ENCODE measurements at places on chromosomes 11 and 22. TPM values are rescaled to one million over a fixed set of nuclear protein-coding genes. Genes with fewer than 3 reads are reported as not detected.

Gene KCNK4
- total RNA-seq, result not detected

Gene CABP7
- not detected for total RNA-seq

Gene DGAT2
- total RNA-seq, result 4.2 TPM

Gene TCF20
- total RNA-seq, result 58.2 TPM

Gene VSIG10L2
- not detected for total RNA-seq

Gene NCAM1
- total RNA-seq, result 6.3 TPM

Gene BDNF
- 0.31 TPM for total RNA-seq

Gene ARHGEF12
- total RNA-seq, result 88.2 TPM

Gene SGSM1
- total RNA-seq, result 2.0 TPM

Gene OLFML1
- 11.2 TPM for total RNA-seq

Gene SCN3B
- total RNA-seq, result 2.0 TPM

Gene PRR33
- not detected for total RNA-seq

Gene TMPRSS5
- 0.70 TPM for total RNA-seq

Gene MFRP
- not detected for total RNA-seq

Gene KRTAP5-2
- not detected for total RNA-seq

Gene MMP3
- 0.47 TPM for total RNA-seq

Gene CABP4
- 1.9 TPM for total RNA-seq

DNA sequence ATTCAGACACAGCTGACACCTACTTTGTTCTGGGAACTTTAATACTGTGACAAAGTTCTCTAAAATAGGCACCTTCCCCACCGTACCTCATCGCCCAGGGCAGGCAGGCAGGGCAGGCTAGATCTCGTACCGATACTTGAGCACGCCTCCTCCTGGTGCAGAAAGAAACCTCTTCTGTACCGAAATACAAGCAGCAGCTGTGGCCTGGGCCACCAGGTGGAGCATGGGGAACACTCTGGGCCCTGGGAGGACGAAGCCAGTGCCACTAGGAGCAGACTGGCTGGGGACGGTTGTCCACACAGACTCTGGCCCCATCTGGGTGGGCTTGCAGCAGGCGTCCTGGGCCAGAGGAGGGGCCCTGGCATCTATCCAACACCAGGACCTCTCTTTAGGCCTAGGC is 12.8 kb downstream of the PMM1 start:
- peak; percentile 60 for DNase-seq

- DNase-seq, result no peak
These were observed 17.4 kb upstream of the BACE1-AS start for GRCh38 chr11:117273550-117274289.

GRCh38 chr11:119376197-119376847 is 5.2 kb downstream of the USP2 start:
- no peak for DNase-seq

DNA sequence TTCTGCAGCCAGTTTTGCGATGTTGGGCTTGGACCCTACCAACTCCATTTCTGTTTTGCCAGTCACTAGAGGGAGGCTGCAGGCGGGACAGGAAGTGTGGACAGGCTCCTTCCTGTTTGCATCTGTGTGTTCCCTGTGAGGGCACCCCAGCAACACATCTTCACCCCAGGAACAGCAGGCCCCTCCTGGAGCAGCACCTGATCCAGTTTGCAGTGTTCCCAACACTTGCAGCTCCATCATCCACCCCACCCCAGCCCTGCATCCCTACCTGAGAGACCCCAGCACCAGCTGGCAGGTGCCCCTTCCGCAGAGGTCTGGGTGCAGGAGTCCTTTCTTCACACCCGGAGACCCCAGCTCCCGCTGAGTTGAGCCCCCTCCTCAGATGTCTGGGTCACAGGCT is 7.4 kb upstream of the VSIG10L2 start:
- no peak for DNase-seq

- DNase-seq, result no peak
These were observed 14.1 kb downstream of the TMPRSS13 start for GRCh38 chr11:117914991-117915618.

DNA sequence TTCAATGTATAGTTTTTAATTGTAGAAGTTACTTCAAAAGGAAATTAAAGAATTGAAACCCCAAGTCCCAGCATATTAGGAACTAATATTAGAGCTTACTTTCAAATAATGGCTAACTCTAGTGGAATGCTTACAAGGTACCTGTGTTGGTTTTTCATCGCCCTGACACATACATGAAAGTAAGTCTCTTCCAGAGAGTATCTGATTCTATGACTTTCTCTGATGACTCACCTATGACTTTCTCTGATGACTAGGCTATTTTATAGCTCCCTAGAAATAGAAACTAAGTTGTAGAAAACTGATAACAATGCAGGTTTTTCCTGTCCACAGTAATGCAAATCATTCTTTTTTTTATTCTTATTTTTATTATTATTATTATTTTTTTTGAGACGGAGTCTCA is 33.6 kb upstream of the MMP7 start:
- DNase-seq, result no peak

DNA sequence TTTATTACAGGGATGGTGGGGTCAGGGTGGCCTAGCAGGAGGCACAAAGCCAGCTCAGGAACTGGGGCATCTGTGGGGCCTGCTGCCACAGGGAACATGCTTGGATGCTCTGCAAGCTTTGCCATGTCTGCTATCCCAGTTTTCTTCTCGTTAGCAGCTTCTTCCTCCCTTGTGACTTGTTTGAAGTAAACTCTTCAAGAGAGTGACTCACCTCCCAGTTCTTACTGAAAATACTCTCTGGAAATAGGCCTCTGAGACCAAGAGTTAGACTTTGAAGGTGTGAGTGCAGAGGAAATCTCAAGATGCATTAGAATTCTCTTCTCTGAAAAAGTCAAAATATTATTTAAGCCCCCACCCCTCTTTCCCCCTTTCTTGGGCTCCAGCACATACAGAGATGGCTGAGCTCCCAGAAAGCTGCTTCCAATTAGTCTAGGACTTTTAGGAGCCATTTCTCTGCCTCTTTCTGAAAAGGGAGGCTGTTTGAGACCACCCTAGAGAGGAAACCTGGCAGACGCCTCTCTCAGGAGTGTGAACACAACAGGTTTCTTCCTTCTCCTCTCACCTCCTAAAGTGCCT is 15.1 kb downstream of the CWC15 start:
- DNase-seq, result no peak

- no peak for DNase-seq
These were observed 19.6 kb upstream of the IL18BP start for GRCh38 chr11:71979094-71979493.

DNA sequence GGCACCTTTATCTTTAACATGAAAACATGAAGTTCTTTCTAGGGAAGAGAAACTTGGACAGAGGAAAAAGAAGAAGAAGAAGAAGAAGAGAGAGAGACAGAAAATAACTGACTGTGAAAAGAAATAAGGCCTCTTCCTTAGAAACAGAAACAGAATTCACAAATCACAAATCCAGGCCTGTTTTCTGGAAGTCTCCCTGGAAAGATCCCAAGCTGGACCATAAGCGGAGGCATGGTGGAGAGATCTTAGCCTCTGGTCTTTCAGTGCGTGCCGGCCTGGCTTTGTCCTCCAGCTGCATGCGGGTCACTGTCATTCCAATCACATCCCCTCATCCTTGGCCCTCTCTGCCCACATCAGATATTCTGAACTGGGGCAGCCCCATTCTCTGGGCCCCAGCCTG is 6.9 kb downstream of the FXYD6 start:
- DNase-seq, result no peak

- DNase-seq, result peak; percentile 79
These were observed 3.7 kb downstream of the MAFF start for GRCh38 chr22:38205261-38206128.

DNA sequence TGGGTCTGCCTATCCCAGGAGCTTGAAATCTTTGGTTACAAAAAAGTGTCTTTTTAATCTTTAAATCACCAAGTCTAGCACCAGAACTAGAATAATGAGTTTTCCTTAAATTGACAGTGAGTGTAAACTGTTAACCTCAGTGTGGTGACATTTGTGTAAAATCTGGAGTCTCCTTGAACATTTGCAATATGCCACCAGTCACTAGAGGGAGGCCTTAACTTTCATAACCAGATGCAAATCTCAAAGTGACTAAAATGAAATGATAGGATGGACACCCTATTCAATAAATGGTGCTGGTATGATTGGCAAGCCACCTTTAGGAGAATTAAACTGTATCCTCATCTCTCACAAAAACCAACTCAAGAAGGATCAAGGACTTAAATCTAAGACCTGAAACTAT is 8.3 kb upstream of the SCGB1D2 start:
- DNase-seq, result no peak

- no peak for DNase-seq
These were observed 379.5 kb downstream of the ETS1 start for GRCh38 chr11:128207861-128208321.

DNA sequence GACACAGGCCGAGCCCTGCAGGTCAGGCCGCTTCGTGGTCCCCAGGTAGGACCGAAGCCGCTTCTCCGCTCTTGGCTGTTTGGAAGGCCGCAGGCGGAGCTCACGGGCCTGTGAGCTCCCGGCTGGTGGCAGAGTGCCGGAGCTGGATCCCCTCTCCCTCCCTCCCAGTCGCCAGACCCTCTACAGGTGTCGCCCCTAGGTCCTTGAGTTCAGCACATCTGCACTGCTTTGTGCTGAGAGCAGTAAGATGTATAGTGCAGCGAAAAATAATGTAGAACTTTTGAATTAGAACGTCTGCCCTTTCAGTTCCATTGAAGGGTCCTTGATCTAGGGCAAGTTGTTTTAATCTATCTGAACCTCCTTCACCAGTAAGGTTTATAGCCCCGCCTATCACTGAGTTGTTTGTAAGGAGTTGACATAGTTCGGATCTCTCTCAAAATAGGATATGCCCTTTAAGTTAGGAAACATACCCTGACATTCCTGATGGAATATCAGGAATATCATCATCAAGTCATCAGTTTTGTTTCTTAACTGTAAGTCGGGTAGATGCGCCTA is 419 bp downstream of the ANKRD49 start:
- DNase-seq, result no peak

DNA sequence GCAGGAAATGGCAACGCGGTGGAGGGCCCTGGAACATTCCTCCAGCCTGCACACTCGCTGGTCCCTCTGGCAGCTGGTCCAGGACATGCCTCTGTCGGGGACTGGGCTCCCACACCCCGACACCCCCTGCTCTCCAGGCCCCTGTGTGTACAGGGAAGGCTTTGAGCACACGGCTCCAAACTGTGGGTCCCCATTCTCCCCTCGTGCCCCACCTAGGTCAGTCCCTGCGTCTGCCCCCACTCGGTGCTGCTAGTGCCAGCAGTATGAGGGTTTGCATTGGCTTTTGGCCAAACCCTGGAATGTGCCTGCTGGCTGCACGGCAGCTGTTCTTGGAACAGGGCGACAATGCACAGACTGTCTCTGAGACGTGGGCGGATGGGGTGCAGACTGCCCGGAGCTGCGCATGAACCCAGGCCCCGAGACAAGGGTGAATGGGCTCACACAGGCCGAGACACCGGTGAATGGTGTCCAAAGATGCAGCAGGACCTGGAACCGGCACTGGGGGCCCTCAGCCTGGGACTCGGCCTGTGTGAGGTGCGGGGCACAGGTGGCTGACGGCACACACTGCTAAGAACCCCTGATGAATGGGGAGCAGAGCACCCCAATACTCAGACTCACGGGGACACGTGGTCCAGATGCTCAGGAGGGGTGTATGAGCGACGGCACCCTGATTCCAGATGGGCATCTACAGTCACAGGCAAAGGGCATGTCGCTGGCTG is 7.5 kb upstream of the SYT8 start:
- DNase-seq, result peak; percentile 75

GRCh38 chr11:2580571-2581001 is 119.2 kb downstream of the KCNQ1OT1 start:
- no peak for DNase-seq

GRCh38 chr11:78822931-78823423 is 248.3 kb upstream of the NARS2 start:
- no peak for DNase-seq

- DNase-seq, result no peak
These were observed 13.8 kb downstream of the PAMR1 start for GRCh38 chr11:35511666-35512065.

- DNase-seq, result no peak
These were observed 50.4 kb downstream of the DENND5A start for GRCh38 chr11:9214765-9215164.

GRCh38 chr22:35443790-35444684 is 44.1 kb downstream of the MCM5 start:
- no peak for DNase-seq

DNA sequence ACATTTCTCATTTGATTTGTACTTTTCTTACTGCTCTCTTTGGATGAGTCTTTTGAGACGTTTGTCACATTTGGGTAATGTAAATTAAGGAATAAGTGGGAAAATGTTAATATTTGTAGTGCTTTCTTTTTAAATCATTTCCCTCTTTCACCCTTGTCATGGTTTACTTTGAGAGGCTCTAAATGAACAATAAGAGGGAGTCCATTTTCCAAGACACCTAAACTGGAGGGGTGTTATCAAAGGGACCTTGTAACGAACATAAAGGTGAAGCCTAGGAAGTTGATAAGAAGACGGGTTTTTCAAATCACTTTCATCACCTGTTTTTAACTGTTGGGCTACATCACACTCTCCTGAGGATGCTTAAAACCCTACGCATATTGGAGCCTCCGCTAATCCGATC is 12.1 kb downstream of the EED start:
- no peak for DNase-seq

GRCh38 chr22:27159016-27159415 is 501.6 kb downstream of the MIAT start:
- DNase-seq, result no peak

DNA sequence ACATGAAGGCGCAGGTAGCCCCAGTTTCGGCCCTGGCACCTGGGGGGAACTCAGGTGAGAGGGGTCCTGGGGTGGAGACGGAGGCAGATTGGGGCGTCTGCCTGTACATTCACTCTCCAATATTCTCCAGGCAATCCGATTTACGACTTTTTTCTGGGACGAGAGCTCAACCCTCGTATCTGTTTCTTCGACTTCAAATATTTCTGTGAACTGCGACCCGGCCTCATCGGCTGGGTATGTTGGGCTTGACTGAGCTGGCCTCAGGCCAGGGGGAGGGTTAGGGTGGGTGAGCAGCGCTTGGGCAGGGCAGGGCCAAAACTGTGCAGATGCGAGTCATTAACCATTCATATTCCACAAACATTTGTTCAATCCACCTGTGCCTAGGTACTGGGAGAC is 1.7 kb downstream of the TM7SF2 start:
- DNase-seq, result no peak

DNA sequence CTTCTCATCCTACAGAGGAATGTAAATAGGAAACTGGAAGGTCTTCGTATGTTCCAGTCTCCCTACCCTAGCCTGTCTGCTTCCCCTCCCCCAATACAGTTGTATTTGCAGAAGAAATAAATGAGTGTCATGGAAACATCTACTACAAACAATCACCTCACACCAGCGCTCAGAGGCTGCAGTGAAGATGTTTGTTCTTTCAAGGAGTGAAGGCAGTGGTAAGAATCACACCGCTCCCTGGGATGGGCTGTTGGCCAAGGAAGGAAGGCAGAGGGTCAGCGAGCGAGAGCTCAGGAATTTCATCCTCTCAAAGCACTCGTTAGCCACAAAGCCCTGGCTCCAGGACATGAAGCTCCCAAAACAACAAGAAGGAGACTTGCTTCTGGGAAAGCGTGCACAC is 1.1 kb upstream of the IGSF9B start:
- no peak for DNase-seq

GRCh38 chr11:70527046-70527395 is 128.7 kb downstream of the CTTN start:
- no peak for DNase-seq

- DNase-seq, result no peak
These were observed 10.8 kb downstream of the LIF start for GRCh38 chr22:30235687-30236170.

GRCh38 chr11:3840870-3841425 is at the start of gene RHOG:
RHOG (minus strand) TSS chr11:3840959; CDS start chr11:3828138, 12,821 bp downstream.
- peak; percentile 91 for DNase-seq

GRCh38 chr22:19287889-19288288 is 3.6 kb downstream of the CLTCL1 start:
- DNase-seq, result no peak

- no peak for DNase-seq
These were observed 197.9 kb downstream of the BRD1 start for GRCh38 chr22:49629586-49630447.
